Neural crest cell (in vitro differentiated cells): ENCODE measurements at places on chromosomes 3 and 15. TPM values are rescaled to one million over a fixed set of nuclear protein-coding genes. Genes with fewer than 3 reads are reported as not detected.

The FBXL2 gene
- total RNA-seq = 8.8 and 11.4 TPM in 2 replicates

The FOXB1 gene
- total RNA-seq = 5.9 and 6.1 TPM in 2 replicates

DNA sequence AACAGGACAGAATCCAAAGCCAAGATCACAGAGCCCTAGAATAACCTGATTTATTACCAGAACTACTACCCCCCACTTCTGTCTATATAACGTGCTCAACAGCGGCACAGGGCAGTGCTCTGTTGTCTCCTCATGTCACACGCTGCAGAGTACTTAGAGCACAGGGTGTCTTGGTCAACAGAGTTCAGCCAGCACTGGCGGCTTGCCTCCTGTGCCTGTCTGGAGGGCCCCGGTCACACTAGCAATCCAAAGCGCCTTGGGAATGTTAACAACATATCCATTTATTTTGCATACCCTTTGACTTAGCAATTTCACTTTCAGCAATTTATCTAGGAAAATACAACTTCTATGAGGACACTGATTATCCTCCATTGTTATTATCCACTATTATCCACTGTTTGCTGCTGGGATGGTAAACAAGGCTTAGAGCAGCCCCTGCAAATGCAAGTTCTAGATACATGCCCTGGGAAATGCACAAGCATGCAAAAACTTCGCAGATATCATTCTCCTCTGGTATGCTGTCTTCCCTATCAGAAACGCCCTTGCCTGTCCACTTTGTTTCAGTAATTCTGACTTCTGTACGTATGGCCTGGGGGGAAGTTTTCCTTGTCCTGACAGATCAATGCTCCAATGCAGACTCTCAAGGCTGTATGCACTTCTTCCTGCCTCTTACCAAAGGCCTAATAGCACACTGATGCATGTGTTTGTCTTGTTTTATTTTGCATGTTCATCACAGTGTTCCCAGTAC, 86.2 kb upstream of the OCA2 start:
- H3K4me3 ChIP-seq = no peak overlapping the region
- H3K27me3 ChIP-seq = no peaks in the 10 kb centered on the region
- H3K36me3 ChIP-seq = peaks cover 14% of the 10 kb centered on the region
- DNase-seq = no peak
- no peak overlapping the region for H3K27ac ChIP-seq
- H3K4me1 ChIP-seq = no peaks in the 10 kb centered on the region

- peaks cover 63% of the 10 kb centered on the region for H3K27me3 ChIP-seq
Measured at GRCh38 chr15:44102675-44103254, 92.3 kb downstream of the FRMD5 start.

The SLC24A5 gene
- 0.16 TPM in 1 of 2 replicates, not detected in the other for total RNA-seq

GRCh38 chr3:45437383-45437782, 49.0 kb downstream of the LARS2 start:
- H3K27ac ChIP-seq = no peak overlapping the region
- H3K4me1 ChIP-seq = peaks cover 47% of the 10 kb centered on the region
- H3K36me3 ChIP-seq = peaks cover 22% of the 10 kb centered on the region

DNA sequence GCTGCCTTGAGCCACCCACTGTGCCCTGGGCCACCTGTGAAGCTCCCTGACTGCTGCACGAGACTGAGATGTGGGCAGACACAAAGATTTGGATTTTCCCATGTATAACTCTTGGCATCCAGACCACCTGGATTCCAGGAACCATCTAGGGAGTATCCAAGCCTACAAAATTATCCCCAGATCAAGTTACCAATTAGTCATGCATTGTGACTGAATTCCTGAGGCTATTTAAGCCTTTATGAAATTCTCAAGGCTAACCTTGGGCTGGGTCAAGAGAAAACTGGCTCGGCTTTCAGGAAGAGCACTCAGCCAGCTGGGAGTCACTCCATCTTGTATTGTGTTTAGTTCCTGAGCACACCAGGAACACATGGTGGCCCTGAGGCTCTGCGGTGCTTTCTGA, 13.3 kb upstream of the ATP13A5 start:
- H3K4me3 ChIP-seq = no peak overlapping the region
- H3K4me1 ChIP-seq = peaks cover 24% of the 10 kb centered on the region
- H3K27me3 ChIP-seq = no peaks in the 10 kb centered on the region
- no peak for DNase-seq
- no peaks in the 10 kb centered on the region for H3K36me3 ChIP-seq

DNA sequence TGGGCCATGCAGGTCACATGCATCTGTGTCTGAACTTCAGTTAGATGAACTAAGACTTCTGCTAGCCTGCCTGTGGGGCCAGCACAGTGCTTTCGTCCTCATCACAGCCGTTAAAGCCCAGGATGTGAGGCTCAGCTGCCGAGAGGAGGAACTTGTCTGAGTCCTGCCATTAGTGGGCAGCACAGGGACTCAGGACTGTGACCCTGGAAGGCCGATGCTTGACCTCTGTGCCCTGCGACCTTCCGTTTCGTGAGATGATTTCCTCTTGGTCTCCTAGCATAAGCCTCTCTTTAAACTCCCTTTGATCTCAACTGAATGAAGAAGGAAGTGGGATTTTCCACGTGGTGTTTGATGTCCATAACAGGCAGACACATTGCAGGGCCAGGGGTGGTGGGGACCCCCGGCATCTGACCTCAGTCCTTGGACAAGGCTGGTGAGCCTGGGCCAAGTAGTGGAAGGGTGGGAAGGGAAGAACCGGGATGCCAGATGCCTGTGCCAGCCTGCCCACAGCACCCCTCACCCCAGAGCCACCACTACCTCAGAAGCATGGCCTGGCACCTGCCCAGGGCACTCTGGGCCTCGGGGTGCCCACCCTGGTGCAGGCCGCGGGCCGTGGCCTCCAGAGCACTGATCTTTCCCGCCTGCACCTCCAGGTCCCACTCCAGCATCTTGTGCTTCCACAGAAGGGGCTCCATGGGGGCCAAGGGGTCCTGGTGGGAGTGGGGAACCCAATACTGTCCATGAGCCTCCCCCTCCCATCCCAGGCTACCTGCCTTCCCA, 21.6 kb downstream of the PLA2G4B start:
- no peaks in the 10 kb centered on the region for H3K27me3 ChIP-seq
- H3K4me1 ChIP-seq = peaks cover 29% of the 10 kb centered on the region
- H3K4me3 ChIP-seq = peak overlapping the region; percentile 57
- H3K27ac ChIP-seq = no peak overlapping the region

DNA sequence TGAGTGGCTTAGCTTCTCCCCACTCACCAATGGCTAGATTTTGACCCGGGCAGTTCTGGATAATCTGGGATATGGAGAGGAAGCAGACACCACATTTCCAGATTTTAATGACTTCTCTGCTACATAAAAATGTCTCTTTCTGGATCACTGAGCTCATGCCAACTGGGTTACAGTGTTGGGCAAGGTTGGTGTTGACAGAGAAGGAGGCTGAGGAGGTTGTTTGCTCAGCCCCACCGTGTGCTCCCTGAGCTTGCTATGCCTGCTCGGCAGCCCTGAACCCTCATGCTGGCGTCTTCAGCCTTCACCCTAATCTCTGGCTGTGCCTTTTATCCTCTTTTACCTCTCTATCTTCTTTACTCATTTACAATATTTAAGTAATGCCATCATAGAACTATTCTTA, 53.0 kb upstream of the KPNA4 start:
- no peaks in the 10 kb centered on the region for H3K36me3 ChIP-seq
- H3K27ac ChIP-seq = no peak overlapping the region
- no peak for DNase-seq
- H3K27me3 ChIP-seq = peaks cover 3% of the 10 kb centered on the region
- peaks cover 3% of the 10 kb centered on the region for H3K4me1 ChIP-seq
- no peak overlapping the region for H3K4me3 ChIP-seq

- H3K4me3 ChIP-seq = no peak overlapping the region
- no peak overlapping the region for H3K27ac ChIP-seq
- H3K27me3 ChIP-seq = peaks cover 7% of the 10 kb centered on the region
- no peak for DNase-seq
- H3K36me3 ChIP-seq = no peaks in the 10 kb centered on the region
Measured at GRCh38 chr15:87639305-87640011, 617.1 kb downstream of the NTRK3 start.

The SLC38A3 gene
- 1.8 and 2.7 TPM in 2 replicates for total RNA-seq

The CP gene
- 0.09 and 0.42 TPM in 2 replicates for total RNA-seq

DNA sequence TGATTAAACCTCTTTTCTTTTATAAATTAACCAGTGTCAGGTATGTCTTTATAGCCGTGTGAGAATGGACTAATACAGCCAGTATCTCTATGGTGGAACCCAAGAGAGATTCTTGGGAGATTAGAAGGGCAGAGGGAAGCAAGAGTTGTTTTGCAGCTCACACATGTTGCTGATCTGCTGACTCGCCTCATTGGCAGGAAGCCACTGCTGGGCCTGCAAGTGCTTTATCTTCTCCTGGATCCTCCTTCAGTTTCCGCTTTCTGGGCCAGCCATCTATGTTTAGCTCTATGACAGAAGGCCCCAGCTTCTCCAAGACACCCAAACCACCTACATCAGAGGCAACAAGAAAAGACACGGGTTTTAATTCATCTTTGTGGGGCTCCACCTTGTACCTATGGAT, 23.4 kb upstream of the GALNT15 start:
- no peak overlapping the region for H3K27ac ChIP-seq
- H3K4me3 ChIP-seq = no peak overlapping the region
- peaks cover 3% of the 10 kb centered on the region for H3K36me3 ChIP-seq
- H3K4me1 ChIP-seq = no peaks in the 10 kb centered on the region

The SPSB4 gene
- 33.2 and 35.1 TPM in 2 replicates for total RNA-seq

DNA sequence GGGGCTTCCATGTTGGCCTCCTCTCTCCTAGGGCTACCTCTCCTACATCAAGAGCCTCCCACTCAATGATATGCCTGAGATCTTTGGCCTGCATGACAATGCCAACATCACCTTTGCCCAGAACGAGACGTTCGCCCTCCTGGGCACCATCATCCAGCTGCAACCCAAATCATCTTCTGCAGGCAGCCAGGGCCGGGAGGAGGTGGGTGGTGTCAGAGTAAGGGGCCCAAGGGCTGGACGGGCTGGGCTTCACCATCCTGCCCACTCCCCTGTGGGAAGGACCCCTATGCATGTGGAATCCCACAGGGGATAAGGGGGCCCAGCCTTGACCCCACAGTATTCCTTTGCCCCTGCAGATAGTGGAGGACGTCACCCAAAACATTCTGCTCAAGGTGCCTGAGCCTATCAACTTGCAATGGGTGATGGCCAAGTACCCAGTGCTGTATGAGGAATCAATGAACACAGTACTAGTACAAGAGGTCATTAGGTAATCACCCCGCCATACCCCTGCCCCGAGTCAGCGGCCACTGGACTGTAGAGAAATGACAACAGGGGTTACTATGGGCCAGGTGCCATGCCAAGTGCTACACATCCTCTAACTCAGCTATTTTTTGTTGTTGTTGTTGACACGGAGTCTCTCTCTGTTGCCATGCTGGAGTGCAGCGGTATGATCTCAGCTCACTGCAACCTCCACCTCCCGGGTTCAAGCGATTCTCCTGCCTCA, 47.1 kb downstream of the SEMA3G start:
- peaks cover 3% of the 10 kb centered on the region for H3K36me3 ChIP-seq
- no peaks in the 10 kb centered on the region for H3K4me1 ChIP-seq
- no peak overlapping the region for H3K4me3 ChIP-seq
- DNase-seq = no peak
- no peak overlapping the region for H3K27ac ChIP-seq

The GRIP2 gene
- total RNA-seq = 3.2 and 3.6 TPM in 2 replicates

The RYR3 gene
- total RNA-seq = 1.5 and 2.2 TPM in 2 replicates

The SLC27A2 gene
- 0.86 and 0.91 TPM in 2 replicates for total RNA-seq

- peaks cover 9% of the 10 kb centered on the region for H3K27me3 ChIP-seq
- H3K4me1 ChIP-seq = no peaks in the 10 kb centered on the region
- DNase-seq = no peak
- H3K36me3 ChIP-seq = no peaks in the 10 kb centered on the region
- H3K4me3 ChIP-seq = no peak overlapping the region
Measured at GRCh38 chr15:44261007-44261706, 27.4 kb upstream of the GOLM2 start.

The HIGD2B gene
- total RNA-seq = not detected in 2 replicates

DNA sequence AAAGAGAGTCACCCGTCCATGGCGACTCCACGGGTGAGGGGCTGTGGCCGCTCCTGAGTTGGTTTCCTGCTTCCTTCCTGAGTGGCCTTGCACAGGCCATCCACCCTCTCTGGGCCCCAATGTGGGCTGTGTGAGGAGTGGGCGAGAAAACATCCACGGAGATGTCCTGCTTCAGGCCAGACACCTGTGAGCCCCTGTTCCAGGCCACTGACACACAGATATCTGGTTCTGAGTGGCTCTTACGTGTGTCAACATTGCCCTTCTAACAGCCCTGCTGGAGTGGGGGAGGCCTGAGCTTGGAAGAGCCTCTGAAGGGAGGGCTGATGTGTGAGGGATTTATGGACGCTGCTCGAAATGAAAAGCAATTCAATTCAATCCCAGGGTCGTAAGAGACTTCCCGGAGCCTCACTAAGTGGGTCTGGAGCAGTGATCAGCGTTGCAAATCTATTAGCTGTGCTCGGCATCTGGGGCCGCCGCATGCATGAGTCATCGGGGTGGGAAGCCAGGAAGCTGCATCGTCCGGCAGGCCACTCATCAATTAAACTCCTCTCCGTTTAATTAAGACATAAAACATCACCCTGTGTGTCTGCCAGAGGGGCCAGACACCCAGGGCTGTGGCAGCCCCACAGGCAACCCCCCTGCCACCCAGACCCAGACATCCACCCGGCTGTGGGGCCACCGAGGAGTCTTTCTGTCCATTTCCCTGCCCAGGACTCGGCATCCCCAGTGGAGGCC, 20.0 kb upstream of the PRR23E start:
- H3K4me1 ChIP-seq = peaks cover 13% of the 10 kb centered on the region
- DNase-seq = no peak
- no peak overlapping the region for H3K4me3 ChIP-seq

DNA sequence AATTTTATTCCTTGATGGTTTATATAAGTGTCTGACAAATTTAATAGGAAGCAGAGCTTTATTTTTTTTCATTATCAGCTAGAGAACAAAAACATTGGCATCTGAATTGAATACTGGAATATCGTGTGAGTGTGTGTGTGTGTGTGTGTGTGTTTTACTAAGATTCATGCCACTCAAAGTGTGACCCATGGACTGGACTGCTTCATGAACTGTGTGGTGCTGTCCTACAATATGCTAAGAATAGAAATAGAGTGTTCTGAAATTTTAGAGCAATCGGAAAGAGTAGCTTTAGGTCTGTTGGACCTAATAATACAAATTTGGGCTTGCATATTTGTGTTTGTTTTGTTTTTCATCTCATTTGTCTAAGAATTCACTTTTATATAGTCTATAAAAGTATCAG, 89.6 kb downstream of the MITF start:
- H3K27me3 ChIP-seq = no peaks in the 10 kb centered on the region
- H3K36me3 ChIP-seq = no peaks in the 10 kb centered on the region
- peaks cover 3% of the 10 kb centered on the region for H3K4me1 ChIP-seq
- no peak overlapping the region for H3K27ac ChIP-seq

- H3K27me3 ChIP-seq = peaks cover 4% of the 10 kb centered on the region
- H3K27ac ChIP-seq = no peak overlapping the region
- DNase-seq = no peak
- no peak overlapping the region for H3K4me3 ChIP-seq
- H3K4me1 ChIP-seq = peaks cover 24% of the 10 kb centered on the region
Measured at GRCh38 chr3:127216415-127217261, 23.7 kb downstream of the PRR23E start.

The RARRES1 gene
- 1.4 and 2.5 TPM in 2 replicates for total RNA-seq

The FAIM gene
- total RNA-seq = 10.0 and 11.9 TPM in 2 replicates

The IL20RB gene
- 1.7 and 2.0 TPM in 2 replicates for total RNA-seq
